ENCODE measurements at places on chromosomes 5 and 9.

- DNase-seq, result no peak
Measured at GRCh38 chr5:171363846-171364245, 23.8 kb upstream of the NPM1 start.

DNA sequence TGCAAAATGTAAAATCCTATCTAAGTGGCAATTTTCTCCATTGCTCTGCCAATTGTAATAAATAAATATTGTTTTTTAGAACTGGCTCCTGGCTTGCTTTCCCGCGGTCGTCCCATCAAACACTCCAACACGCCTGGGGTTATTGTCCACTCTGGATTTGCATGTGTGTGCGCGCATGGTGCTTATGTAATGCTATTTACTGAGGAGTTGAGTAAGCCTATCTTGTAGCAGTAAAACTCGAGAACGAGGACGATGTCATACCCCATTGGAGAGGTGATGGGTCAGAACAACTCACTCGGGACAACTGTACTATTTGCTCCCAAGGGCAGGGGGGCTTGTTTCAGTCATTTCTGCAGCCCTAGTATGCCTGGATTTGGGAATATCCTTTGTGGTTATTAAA lies 220.9 kb downstream of the PAX5 start:
- no peak for DNase-seq

- DNase-seq, result no peak
Measured at GRCh38 chr9:94031380-94031779, 52.9 kb upstream of the PTPDC1 start.

DNA sequence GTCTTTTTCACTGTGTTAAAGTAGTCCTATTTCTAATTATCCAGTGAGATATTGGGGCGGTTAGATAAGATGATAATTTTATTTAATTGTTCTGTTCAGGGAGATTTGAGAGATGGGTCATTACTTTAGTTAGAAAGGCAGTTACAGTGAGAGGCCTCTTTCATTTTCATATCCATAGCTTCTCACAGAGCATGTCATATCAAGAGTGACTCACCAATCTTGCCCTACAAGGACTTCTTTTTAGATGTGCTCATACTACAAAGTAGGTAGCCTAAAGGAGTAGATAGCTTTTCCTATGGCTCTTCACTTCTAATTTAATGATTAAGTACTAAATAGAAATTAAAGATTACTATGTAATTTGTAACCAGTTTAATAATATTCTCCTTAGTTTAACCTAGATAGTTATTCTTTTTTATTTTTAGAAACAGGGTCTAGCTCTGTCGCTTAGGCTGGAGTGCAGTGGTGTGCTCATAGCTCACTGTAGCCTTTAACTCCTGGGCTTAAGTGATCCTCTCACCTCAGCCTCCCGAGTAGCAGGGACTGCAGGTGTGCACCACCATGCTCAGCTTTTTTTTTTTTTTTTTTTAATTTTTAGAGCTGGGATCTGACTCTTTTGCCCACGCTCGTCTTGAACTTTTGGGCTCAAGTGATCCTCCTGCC lies 71.0 kb downstream of the FER start:
- DNase-seq, result no peak

DNA sequence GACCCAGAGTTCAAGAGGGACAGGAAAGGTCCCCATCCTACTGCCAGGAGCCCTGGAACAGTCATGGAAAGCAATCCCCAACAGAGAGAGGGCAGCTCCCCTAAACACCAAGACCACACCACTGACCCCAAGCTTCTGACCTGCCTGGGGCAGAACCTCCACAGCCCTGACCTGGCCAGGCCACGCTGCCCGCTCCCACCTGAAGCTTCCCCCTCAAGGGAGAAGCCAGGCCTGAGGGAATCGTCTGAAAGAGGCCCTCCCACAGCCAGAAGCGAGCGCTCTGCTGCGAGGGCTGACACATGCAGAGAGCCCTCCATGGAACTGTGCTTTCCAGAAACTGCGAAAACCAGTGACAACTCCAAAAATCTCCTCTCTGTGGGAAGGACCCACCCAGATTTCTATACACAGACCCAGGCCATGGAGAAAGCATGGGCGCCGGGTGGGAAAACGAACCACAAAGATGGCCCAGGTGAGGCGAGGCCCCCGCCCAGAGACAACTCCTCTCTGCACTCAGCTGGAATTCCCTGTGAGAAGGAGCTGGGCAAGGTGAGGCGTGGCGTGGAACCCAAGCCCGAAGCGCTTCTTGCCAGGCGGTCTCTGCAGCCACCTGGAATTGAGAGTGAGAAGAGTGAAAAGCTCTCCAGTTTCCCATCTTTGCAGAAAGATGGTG lies 31.6 kb downstream of the CD180 start:
- no peak for DNase-seq

DNA sequence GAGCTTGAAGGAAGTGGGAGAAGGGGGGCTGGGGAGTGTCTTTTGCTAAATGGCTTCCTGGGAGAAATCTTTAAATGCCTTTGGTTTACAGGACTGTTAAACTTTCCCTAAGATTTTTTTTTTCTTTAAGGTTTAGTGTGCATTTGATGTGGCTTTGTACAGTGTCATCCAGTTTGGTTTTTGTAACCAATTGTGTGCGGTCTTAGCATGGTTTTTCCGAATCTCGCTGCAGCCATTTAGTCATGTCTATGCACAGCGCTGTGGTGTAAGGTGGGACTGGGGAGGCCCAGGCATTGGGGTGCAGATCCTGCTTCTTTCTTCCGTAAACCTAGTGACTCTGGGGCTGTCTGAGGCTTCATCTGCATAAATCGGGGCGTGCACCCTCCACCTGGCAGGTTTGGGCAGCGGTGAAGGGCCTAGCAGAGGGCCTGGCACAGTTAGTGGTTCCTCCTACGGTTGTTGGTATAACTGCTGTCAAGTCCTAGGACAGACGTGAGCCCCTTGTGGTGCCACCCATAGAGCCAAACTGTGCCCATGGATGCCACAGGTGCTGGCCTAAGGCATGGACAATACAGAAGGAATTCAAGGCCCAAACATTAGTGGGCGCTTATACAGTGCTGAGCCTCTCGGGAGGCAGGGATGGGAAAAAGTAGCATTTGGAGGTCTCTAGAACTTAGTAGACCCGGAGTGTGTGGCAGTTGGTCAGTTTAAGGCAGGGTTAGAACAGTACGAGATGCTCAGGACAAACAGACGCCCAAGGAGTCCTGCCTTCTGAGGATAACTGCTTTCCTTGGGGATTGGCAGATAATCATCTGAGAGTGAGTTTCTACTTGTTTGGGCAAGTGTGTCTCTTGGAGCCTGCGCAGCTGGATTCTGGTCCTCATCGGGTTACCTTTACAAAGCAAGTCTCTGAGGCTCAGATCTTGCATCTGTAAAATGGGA lies 1.5 kb downstream of the PRRC2B start:
- DNase-seq, result peak; percentile 30

DNA sequence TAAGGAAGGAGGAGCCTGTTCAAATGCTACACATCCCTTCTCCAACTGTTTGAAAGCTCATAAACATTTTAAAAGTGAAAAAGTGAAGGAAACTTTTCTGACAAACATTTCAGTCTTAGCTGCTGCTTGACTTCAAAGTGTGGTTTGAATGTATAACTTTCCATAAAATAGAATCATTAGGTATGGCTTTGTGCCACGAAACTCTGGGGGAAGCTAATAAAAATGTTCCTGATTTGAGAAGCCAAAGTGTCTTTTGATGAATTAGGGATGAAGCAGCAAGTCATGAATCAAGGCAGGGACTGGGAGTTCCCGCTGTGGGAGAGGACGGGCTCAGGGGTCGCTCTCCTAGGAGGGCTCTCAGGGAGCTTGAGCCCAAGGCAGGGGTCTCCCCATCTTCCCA lies 15.3 kb downstream of the MVB12B start:
- no peak for DNase-seq

GRCh38 chr5:149841851-149842793 lies 102.5 kb downstream of the PDE6A start:
- DNase-seq, result no peak

DNA sequence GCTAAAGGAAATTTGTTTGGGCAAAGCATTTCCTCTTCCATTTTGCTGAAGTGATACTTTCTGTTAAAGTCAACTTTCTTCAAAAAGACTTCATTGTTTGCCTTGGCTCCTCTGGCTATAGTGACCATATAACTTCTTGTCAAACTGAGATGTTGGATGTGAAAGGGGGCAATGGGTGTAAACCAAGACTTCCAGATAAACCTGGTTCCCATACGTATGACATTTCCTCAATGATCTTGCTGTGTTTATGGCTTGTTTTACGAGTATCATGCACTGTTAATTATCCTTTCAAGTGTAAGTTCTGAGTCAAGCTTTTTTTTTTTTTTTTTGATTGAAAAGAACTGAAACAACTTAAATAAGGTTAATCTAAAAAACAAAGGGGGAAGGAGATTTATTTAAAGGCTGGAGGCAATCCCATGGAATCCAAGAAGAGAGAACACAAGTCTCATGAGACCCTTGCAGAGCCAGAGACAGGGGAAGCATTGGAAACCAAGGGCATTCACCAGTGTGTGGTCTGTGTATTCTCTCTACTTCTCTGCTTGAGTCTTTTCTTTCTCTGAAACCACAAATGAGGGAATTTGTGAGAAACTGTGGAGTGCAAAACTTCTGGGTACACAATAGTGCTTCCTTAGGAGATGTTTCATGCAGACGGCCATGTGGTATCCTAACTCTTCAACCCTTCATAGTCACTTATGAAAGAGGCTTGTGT lies 335.3 kb downstream of the RAB3C start:
- DNase-seq, result no peak

DNA sequence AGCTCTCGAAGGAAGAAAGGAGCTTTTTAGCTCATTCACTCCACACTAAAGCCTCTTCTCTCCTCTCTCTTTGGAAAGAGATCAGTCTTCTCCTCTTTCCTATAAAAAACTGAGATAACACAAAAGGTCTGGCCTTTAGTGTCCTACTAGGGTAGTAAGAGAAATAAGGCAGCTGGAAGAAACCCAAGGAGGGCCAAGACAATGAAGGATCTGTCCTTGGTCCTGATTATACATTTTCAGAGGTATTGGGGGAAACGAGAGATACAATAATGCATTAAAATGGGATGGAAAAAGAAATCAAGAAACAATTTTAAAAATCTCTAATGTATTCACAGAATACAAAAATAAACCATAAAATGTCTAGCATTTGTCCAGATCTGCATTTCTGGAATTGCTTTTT lies 184.0 kb downstream of the SLF1 start:
- DNase-seq, result no peak

- peak; percentile 83 for DNase-seq
Measured at GRCh38 chr9:100601216-100601615, 23.3 kb downstream of the CAVIN4 start.

- DNase-seq, result no peak
Measured at GRCh38 chr9:32704343-32704742, 68.9 kb upstream of the TAF1L start.

- DNase-seq, result no peak
Measured at GRCh38 chr9:77820293-77820954, 172.3 kb upstream of the GNA14 start.

DNA sequence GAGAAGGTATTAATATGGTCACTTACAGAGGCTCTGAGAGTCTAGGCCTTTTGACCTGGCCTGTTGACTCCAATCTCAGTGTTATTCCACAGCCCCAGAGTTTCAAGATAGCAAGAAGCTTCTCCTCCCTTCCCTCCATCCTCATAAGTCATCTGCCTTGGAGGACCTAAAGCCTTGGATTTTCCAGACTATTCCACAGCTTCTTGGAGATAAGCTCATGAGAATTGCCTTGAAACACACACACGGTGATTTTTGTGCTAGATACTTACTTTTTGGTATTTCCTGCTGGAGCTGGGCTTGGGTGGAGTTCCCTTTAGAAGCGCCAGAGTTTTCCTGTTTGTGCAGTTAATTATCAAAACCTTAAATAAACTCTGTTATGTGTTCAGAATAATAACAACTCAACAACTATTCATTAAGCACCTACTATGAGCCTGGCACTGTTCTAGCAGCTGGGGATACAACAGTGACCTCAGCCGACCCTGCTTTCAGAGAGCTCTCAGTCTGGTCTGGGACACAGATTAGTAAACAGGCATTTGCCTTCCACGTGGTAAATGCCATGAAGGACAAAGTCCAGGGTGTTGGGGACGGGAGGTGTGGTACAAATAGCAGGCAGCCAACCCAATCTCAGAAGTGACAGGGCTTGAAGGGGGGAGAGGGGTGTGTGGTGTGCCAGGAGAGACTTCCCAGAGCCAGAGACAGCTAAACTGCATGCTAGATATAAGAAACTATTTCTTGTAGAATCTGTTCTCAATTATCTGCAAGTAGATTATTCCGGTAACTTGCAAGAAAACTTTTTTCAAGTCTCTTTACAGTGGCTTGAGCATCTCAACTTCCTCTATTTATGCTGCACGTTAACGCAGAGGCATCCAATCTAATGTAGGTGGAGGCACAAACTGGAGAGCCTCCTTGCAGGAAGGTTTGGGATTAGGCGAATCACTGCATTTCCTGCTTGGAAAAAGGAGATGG lies 55.9 kb upstream of the KLF9 start:
- no peak for DNase-seq

DNA sequence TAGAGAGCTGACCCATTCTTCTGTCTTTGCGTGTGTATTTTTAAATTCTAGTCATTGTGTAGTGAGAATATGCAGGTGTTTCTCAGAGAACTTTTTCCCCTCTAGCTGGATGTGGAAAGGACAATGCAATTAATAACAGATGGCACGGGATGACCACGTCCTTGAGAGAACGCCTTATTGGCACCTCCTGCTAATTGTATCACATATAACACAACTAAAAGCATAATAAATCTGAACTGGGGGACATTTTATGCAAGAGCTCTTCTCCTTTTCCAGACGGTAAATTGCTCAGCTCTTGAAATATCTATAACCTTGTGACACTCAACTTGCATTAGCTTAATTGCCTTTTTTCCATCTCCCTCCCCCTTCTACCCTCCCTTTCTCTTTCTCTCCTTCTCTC lies 62.9 kb upstream of the IZUMO3 start:
- DNase-seq, result no peak

DNA sequence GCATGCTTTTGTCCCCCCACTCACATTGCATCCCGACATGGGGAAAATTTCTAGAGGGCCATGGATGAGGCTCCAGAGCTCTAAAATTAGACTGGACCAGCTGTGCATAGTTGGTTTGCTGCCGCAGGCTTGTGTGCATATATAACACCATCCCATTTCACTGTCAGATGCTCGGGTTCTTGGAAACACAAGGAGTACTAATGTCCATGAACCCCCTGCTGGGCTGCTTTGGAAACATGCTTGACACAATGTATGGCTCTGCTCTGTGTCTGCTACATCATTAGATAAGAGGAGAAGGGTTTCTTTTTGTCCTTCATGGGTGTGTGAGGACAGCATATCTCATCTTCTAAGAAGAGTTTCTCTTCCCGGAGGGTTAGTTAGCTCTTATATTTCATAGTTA lies 292.1 kb upstream of the RORB start:
- no peak for DNase-seq

DNA sequence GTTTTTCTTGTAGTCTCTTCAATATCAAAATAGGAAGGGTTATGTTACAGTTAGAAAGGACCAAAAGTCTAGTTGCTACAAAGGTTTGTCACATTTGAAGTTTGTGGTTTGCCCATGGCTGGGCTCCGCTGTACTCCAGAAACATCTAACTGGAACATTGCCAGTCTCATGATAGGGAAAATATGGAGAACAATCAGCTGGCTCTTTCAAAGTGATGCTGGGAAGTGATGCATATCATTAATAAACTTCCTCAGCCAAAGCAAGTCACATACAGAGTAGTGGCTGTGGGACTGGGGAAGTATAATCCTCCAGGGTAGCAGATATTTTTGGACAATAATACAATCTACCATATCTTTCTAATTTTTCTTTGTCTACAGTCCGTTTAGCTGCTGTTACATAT lies 8.8 kb downstream of the BTF3 start:
- no peak for DNase-seq
